ENCODE measurements at places on chromosomes 5 and 9.

DNA sequence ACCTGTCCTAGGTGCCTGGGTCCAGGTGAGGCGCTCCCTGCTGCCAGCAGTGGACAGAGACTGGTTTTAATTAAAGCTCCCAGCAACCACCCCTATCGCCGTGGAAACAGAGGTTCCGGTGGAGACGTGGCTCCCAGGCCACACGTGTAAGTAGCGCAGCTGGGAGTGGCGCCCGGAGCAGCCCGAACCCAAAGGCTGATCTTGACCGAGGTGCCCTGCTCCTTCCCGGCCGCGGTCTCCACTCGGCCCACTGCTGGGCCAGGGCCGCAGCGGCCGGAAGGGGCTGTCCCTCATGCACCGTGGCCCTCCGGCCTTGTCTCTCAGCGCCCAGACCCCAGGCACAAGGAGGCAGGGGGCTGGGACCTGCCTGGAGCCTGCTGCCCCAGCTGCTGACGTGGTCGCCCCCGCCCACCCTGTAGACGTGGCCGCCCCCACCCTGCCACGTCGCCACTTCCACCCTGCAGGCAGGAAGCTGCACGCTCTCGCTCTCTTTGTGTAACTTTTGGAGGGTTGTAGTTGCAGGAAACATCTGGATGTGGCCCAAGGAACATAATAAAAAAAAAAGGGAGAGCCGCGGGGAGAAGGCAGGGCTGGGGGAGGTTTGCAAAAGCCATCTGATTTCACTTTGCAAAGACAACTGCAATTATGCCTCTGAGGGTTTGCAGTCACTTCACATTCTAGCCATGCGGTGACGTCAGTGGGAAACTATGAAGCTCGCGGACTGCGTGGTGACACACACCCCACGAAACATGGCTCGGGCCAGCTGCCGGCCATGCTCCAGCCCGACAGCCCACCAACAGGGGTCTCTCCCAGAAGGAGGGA is 129.9 kb downstream of the RXRA start:
- peak; percentile 95 for DNase-seq

GRCh38 chr5:31097851-31098250 is 95.6 kb upstream of the CDH6 start:
- no peak for DNase-seq

DNA sequence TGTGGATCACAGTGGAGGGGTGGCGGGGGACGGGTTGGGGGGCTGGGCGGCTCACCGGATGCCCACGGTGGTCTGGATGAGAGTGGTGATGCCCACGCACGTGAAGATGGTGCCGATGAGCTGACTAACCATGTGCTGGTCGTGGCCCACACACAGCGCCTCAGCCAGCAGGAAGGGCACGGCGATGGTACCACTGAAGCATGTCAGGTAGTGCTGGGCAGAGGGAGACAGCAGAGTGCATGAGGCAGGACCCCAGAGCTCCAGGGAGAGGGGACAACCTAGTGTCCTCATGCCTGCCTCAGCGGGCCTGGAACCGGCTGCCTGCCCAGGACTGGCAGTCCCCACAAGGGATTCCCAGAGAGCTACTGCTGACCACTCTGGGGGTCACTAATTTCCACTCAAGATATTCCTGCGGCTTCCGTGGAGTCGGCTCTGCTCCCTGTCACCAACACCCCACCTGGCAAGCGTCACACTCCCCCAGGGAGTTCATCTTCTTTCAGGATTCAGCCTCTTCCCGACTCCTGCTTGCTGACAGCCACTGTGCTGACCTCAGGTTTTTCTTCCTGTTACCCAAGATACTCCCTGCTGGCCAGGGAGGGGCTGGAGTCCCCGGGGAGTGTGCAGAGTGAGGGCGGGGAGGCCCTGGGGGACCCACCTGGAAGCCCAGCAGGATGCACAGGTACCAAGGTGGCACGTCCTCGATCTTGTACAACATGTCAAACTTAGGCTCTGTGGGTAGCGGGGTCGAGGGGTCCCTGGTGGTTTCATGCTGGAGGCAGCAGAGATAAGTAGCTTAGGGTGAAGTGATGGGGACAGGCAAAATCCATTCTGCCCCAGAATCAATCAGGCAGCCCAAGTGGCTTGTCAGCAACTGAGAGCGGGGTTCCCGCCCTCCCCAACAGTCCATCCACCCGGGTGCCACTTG is 998 bp downstream of the SLC23A1 start:
- no peak for DNase-seq

DNA sequence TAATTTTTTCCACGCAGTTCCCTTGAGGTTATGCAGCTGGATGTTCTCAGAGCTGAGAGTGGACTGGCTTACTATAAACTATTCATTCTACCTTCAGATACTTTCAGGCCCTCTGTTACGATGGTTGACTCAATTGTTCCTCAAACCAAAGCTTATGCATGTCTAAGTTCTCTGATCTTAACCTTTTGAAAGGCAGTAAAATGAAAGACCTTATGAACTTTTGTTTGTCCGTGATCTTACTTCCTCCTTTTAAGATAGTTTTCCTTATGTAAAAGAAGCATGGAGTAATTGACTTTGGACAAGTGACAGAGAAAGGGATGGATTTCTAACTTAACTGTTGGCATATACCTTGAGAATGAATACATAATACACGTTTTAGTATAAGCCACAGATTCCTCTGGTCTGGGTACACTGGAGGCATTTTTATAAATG is 575.7 kb downstream of the PDE4D start:
- no peak for DNase-seq

- no peak for DNase-seq
Measured at GRCh38 chr5:570886-571285, 41.3 kb upstream of the CEP72 start.

GRCh38 chr5:36058776-36059175 is 7.9 kb downstream of the UGT3A2 start:
- no peak for DNase-seq

DNA sequence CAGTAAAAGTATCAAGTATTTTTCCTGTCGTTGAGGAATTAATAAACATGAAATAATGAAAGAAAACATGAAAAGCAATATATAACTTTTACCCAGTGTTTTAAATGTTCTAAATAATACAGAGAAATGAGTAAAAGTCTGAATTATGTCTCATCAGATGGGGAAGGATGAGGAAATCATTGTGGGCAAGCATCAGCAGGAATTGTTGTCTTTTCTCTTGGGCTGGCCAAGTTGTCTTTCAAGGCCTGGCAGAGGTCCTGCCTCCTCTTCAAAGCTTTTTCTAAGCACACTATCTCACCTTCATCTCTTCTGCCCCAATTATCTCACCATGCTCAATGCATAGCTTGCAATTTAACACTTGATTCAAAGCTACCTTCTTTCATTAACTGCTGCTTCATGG is 41.9 kb downstream of the MOCS2 start:
- no peak for DNase-seq

DNA sequence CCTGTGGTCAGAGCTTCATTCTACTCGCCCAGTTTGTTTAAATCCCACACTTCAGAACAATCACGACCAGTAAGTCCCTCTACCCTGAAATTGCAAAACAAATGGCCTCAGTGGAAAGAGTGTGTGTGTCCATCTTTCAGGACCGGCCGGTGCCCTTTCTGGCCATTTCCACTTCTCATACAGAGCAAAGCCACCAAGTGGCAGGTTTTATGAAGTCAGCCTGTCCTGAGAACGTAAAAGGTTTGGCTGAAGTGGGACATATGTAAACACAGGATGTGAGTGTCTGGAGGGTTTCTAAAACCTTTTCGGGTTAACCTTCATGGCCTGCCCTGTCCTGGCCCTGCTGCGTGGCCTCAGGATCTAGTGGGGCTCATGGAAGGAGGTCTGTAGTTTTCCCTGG is 24.7 kb downstream of the NXNL2 start:
- no peak for DNase-seq

GRCh38 chr5:44387406-44387805 is 1.8 kb downstream of the FGF10 start:
- no peak for DNase-seq

GRCh38 chr9:88651682-88652633 is 117.0 kb downstream of the NXNL2 start:
- peak; percentile 96 for DNase-seq

DNA sequence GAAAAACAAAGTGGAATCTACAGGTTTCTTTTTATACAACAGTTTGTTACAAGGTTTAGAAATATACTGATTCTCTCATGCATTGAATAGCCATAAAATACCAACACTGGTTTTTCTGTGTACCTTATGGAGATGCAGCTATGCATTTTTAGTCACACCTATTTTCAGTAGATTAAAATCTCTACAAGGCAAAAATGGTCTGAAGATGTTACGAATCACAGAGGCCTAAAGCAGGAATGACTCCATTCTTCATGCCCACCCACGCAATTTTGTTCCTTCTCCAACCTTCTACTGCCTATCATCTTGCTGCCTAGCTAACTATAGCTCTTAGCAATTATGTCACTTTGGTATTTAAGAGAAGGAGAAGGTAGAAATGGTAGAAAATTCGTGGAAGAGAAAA is 9.9 kb downstream of the PLK2 start:
- no peak for DNase-seq

- DNase-seq: no peak
Measured at GRCh38 chr9:135971892-135972291, 10.7 kb upstream of the UBAC1 start.

DNA sequence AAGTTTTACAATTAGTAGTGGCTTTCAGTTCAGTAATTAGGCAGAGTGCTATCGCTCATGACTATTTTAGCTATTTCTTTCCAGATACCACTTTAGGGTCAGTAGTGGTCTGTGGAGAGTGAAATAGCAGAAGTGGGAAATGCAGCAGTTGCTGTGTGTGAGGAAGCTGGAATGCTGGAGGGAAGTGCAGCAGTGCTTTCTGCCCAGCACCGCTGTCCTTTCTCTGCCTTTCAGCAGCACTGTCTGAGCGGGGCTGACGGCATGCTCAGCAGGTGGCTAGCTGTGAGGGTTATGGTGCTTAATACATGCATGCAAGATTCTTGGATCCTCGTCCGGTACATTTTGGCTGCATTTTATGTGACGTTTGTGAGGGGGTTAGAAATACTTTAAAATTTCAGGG is 213.9 kb downstream of the PBX3 start:
- DNase-seq: no peak

All from AG08395 (cell line).